ENCODE measurements at places on chromosomes 2 and 18. TPM values are rescaled to one million over a fixed set of nuclear protein-coding genes. Genes with fewer than 3 reads are reported as not detected.

CREB1 gene
- total RNA-seq: 111 TPM

ACMSD gene
- total RNA-seq: not detected

UCN gene
- total RNA-seq: 1.8 TPM

ARHGAP28 gene
- not detected for total RNA-seq

SERPINB12 gene
- total RNA-seq: not detected

ZNF2 gene
- 3.9 TPM for total RNA-seq

UGT1A5 gene
- total RNA-seq: not detected

HDHD2 gene
- total RNA-seq: 36.8 TPM

ASAP2 gene
- total RNA-seq: 1.2 TPM

SAG gene
- 0.32 TPM for total RNA-seq

SIGLEC15 gene
- total RNA-seq: not detected

CYP27A1 gene
- total RNA-seq: 0.39 TPM

ZCCHC2 gene
- 58.8 TPM for total RNA-seq

ASPRV1 gene
- 0.44 TPM for total RNA-seq

FSHR gene
- total RNA-seq: not detected

FAM136A gene
- total RNA-seq: 89.1 TPM

GPAT2 gene
- total RNA-seq: 18.4 TPM

SCYGR8 gene
- not detected for total RNA-seq

KCNG2 gene
- total RNA-seq: not detected

GALNT5 gene
- total RNA-seq: not detected

NEU2 gene
- not detected for total RNA-seq

RAB27B gene
- 0.10 TPM for total RNA-seq

EVX2 gene
- total RNA-seq: not detected

OSBPL1A gene
- total RNA-seq: 2.2 TPM

CHRND gene
- not detected for total RNA-seq

TGIF1 gene
- total RNA-seq: 52.1 TPM

UGT1A4 gene
- not detected for total RNA-seq

DNAH7 gene
- not detected for total RNA-seq

KRTCAP3 gene
- 3.5 TPM for total RNA-seq

AGXT gene
- not detected for total RNA-seq

SCYGR4 gene
- not detected for total RNA-seq

MOCOS gene
- total RNA-seq: 0.17 TPM
